ENCODE measurements at places on chromosomes 4 and X.

DNA sequence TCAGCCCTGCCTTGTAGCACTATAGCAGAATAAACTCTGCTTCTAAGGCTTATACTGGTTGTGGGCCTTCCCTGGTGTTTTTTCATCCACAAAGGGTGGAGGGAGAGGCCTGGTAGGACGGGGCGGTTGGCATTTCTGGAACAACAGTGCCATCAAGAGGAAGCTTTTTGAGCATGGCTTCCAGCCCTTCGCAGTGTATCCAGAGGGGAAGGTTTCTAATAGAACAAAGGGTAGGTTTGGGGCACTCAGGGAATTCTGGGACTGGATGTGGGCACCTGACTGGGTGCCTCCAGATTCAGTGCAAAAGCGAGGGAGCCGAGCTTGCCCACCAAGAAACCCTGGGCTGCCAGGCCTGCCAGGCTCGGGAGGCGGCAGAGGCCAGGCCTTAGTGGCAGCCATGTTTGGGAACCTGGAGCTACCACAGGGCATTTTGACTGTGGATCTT, 229.6 kb upstream of the AGTR2 start:
- DNase-seq, result peak; percentile 70

DNA sequence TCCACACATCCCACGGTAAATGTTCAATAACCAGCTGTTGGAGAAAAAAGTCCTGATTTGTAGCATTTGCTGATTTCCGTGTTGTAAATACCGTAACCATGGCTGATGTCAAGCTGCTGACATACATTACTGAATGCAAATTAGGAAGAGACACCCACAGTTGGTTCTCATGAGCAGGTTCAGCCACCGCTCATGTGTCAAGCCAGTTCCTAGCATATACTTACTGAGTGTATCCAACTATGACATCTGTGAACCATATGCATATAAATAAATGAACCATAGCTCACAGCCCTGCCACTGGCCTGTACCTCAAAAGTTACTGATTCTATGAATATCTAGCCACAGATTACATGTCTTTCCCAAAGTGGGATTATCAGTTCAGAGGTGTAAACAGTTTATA, 29.5 kb downstream of the FHDC1 start:
- DNase-seq, result no peak

- no peak for DNase-seq
Observed at GRCh38 chr4:2619459-2619858, 83.0 kb downstream of the FAM193A start.

DNA sequence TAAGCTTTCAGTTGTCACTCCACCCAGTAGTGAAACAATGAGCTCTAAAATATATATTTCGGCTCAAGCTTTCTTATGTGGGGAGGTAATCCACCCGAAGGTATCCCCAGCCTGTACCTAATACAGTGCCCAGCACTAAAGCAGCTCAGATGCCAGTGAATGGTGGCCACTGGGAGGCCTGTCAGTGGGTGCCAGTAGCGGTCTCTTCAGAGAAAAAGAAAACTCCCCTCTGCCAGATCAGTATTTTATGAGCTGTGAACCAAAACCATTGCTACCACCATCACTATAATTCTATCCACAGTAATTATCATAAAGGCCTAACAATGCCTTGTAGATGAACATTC, 835 bp upstream of the NFKB1 start:
- no peak for DNase-seq

GRCh38 chrX:109862433-109862832, 129.4 kb upstream of the ACSL4 start:
- DNase-seq, result no peak

DNA sequence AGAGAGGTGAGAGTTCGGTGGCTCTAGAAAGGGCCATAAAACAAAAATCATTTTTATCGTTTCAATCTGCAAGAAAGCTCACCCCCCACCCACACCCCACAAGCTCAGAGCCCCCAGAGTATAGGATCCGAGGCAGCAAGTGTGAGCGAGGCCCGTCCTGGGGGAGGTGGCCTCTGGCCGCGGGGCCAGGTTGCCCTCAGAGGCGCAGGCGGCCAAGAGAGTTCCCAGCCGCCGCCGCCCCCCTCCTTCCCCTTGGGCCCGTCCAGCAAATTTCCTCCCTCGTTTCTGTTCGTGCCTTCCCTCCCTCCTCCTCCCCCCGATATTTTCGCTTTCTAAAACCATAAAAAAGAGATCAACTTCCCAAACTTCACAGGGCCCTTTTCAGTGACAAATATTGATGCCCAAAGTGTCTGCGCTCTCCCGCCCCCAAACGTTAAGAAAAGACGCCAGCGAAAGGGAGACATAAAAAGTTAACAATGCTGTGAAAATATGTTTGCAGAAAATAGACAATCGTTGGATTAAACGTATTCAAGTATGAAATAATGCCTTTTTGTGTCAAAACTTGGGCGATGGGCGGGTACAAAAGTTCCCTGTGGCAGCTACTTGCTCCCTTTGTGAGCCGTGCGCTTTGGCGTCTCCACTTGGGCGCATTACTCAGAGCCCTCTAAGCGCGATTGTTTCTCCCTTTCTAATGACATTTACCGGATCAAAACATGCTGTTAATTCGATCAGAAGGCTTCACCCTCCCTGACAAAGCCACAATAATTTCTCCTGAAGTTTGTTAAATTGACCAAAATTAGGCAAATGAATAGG, 1.1 kb upstream of the HELT start:
- DNase-seq, result no peak

- DNase-seq, result no peak
Observed at GRCh38 chr4:159401791-159402380, 299.0 kb downstream of the RAPGEF2 start.
